ENCODE measurements at places on chromosomes 1 and 21.

DNA sequence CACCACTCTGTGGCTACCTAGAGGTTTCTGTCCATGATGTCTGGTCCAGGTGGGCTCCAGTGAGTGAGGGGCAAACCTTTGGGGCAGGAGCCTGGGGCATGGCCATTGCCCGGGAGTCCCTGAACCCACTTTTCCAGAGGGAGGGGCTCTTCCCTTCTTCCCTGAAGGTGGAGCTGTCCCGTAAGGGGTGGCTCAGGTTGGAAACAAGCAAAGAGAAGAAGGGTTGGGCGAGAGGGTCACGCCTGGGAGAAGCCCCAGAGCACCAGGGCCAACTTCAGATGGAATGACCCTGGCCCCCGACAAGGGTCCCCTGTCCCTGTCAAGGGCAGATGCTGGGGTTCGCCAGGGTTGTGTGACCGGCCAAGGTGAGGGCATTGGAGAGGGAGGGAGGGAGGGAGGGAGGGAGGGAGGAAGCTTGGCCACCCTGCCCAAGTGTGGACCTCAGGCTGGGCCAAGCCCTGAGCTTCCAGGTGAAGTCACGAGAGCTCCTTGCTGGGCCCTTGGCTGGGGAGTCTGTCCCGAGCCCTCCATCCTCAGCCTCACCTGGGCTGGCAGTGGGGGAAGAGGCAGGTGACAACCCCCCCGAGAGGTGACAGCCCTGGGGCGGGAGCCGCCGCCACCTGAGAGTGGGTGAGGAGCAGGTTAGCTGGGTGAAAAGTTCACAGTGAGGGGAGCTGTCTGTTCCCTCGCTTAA is 69.6 kb downstream of the DHRS3 start:
- DNase-seq, result no peak

DNA sequence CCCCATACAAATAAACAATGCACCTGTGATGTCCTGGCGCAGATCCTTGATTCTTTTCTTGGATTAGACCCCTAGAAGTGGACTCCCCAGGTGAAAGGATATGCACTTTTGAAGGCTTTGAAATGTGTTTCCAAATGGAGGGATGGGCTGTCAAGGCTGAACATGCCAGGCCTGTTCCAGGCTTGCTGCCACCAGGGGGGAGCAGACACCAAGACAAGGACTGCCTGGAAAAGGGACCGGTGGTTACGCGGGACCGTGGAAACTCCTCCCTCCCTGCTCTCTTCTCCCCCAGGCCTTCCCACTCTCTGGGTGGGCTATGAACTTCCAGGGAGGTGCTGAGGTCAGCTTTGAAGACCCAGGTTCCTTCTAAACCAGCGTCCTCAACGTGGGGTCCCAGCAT is 12.7 kb downstream of the C1QB start:
- DNase-seq, result no peak

DNA sequence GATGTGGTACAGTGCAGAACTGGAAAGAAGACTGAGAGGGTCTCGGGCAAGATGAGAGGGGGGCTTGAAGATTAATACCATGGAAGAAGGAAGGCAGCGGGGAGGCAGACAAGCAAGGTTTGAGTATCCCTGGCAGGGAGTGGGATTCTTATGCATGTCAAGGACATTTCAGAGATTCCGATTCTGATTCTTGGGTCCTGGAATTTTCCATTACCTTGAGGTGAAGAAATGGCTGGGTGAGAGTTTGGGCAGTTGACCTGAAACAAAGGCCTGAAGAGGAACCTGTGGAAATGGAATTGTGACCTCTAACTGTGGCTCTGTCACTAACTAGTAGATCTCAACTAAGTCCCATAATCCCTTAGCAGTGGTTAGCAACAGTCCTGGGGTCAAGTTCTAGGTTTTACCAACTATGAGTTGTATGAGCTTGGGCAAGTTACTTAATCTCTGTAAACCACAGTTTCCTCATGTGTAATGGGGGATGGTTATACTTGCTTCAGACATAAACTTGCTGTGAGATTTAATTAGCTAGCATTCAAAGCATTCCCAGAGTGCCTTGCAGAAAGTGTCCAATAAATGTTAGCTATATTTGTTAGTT is 8.6 kb upstream of the ACTN2 start:
- no peak for DNase-seq

- no peak for DNase-seq
Measured at GRCh38 chr21:15058854-15059263, 5.9 kb downstream of the NRIP1 start.

GRCh38 chr1:121413821-121414220 is 229.0 kb downstream of the SRGAP2C start:
- no peak for DNase-seq

DNA sequence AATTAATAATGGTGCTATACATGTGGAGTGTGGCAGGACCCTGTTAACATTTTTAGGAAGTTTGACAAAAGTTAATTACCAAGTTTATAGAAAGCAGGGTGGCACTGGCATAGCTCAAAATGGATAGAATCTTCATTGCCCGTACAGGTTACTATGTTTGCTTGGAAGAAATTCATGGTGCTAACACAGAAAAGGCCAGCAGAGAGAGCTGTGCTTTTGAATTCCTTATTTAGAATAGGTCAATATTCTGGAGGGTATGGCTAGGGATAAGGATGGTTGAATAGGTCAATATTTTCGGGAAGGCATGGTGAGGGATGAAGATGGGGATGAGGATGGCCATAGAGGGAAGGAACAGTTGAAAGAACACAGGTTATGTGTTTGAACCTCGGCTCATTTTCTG is 345.1 kb downstream of the LMO4 start:
- no peak for DNase-seq

DNA sequence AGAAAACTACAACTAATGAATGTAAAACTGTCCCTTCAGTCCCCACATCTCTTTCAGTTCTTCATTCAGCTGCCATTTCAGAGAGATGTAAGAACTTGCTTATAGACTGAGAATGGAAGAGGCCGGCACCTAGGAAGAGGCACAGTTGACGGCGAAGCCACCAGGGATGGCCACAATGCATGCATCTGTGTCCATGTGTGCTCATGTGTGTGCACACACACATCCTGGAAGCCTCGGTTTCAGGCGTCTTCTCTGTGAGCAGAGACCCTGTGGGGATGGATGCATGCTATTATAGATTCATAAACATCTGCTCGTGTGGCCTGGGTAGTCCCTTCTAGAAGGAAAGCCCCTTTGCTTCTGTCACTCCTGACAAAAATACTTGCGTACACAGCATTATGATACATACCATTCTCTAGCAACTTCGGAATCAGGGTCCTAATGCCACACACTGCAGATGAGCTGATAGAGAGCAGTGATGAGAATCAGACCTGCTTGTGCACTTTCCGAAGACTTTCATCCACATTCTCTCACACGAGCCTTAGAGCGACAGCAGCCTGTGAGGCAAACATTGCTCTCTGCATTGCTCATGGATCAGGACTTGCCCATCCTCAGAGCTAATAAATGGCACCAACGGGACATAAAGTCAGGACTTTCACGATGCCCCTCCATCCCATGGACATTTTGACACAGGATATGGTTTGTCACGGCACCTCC is 12.4 kb upstream of the GPR61 start:
- DNase-seq, result no peak

- no peak for DNase-seq
Measured at GRCh38 chr1:29258189-29258975, 22.1 kb downstream of the PTPRU start.

DNA sequence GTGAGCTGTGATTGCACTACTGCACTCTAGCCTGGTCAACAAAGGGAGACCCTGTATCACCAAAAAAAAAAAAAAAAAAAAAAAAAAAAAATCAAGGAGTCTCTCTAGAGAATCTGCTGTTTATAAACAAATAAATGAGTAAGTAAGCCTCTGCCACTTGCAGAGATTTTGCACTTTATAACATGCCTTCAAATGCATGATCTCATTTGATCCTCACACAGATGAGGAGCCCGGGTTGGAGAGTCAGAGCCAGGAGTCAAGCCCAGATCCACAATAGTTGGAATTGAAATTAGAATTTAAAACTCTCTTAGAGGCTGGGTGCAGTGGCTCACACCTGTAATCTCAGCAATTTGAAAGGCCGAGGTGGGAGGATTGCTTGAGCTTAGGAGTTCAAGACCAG is 4.0 kb downstream of the PRELP start:
- DNase-seq, result no peak

DNA sequence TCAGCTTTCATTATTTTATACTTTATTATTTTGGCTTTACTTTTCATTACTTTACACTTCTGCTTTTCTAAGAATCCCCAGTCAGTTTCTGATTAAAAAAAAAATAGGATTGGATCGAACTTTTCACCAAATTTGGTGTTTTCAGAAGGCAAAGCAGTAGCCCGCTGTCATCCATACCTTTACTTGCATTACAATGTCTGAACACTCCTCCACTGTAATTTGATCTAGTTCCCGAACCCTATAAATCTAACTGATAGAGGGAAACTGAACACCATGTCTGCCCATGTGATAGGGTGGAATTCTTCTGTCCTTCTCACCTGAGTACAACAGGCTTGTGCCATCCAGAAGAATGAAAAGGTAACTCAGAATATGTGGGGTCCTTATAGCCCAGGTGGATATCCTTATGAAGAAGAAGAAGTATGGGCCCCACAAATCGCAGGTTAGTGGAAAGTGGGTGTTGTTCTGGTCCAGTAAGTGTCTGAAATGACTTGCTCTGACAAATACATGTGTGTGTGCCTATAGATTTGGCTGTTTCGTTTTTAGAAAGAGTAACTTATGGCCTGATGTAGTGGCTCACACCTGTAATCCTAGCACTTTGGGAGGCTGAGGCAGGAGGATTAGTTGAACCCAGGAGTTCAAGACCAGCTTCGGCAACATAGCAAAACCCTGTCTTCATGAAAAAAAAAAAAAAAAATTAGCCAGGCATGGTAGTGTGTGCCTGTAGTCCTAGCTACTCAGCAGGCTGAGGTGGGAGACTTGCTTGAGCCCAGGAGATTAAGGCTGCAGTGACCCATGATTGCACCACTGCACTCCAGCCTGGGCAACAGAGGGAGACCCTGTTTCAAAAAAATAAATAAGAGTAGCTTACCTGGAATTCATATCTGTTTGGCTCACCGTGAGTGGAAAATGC is 26.6 kb upstream of the CDC14A start:
- DNase-seq, result no peak

- no peak for DNase-seq
Measured at GRCh38 chr1:33944846-33945245, 81.0 kb downstream of the HMGB4 start.

DNA sequence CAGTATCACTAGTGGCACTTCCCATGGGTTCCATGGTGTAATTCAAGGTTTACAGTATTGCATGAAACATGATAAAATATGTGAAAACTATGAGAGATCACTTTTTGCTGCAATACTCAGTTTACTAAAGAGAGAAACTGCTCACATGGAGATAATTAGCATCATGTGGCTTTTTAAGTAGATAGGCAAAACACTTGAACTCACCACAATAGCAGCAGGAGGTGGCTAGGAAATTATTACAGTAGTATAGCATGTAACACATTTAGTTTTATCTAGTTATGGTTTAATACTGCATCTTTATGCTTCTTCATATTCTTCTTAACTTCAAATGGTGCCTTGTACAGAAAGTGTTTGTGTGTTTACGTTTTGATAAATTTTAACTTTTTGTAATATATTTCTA is 698.5 kb upstream of the BRINP3 start:
- no peak for DNase-seq

DNA sequence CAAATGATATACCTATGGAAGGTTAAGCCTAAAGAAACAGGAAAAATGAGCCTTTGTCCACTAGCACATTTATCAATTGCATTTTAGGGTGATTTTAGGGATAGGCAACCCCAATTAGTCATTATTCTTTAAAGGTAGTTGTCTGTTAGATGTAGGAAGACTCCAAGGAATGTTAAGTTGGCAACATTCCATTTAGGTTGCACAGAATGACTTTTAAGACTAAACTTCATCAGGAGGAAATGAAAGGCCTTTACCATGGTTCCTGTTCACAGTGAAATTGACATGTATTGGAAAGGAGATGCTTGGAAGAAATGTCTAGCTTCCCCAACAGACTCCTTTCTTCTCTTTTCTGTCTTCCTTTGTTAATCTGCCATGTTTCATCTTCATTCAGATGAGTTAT is 1.6 kb upstream of the APOBEC4 start:
- no peak for DNase-seq

DNA sequence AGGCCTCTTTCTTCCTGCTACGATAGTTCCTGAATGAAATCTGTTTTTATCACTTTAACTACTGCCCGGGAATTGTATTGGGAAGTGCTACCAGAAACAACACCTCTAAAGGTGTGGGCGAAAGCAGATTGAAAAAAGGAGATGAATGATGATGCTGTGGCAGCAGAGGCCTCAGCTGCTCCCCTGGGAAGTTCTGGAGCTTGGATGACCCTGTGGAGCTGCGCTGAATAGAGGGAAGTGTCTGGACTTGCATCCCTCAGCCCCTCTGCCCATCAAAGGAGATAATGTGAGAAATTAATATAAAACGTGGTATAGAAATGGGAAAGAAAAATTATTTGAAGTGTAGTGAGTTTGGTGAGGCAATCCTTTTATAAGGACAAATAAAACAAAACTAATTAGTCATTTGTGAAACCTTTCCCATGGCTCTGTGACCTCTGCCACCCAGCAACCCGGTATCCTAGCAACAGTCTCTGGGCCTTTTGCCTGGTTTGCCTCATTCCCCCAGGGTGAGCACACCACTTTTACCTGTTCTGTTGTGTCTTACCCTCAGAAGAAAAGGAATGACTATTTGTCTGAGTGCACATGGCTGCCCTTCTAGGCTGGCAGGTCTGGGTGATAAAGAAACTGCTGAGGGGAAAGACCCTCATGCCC is 21.3 kb downstream of the OVAAL start:
- DNase-seq, result no peak

DNA sequence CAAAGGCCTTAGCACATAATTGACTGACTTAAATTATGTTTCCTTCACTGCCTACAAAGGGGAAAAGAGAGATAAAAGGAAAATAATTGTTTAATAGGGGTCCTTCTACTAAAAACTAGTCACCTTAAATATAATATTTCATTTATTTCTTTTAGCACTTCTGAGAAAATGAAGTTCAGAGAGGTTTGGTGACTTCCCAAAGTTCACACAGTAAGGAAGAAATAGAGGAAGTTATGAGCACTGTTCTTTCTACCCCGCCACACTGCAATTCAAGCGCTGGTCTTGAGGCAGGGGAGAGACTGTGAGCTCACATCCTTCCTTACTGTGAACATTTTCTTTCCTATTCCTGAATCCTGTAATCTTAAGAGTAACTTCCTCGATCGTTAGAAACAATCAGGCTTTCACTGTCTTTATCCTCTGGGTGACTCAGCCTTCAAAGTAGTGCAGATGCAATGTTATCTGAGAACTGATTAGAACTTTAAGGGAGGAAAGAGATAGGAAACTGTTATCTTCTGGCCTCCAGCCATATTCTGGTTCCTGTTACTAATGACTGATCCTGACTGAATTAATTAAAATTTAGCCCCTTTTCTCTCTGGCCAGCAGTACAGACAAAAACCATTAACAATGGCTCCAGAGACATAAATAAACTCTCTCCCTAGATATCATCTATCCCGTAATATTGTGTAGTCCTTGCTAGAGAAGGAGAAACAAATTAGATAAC is 6.8 kb downstream of the RGS5 start:
- DNase-seq, result no peak

DNA sequence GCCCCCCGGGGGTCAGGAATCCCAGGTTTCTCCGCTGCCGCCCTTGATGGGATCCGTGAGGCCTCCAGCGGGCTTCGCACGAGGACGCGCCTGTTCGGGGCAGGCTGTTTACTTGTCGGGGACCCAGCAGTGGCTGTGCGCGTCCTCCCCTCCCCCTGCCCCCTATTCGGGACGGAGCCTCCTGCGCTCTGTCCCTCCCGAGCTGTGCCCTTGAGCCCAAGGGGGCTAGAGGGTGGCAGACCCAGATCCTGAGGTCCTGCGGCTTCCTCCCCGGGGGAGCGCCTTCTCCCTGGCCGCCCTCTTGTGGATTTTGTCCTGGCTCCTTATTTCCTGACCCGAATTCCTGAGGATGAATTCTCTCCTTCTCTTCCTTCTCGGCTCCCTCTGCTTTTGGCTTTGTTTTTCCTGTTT is 38.4 kb downstream of the PIK3CD start:
- no peak for DNase-seq

All from stimulated activated CD4-positive, alpha-beta T cell treated with anti-CD3 and anti-CD28 coated beads, TNF-alpha, amount 100 ng/mL, for 1 hour (primary cell).